Stimulated activated CD4-positive, alpha-beta T cell treated with anti-CD3 and anti-CD28 coated beads, Interleukin-15, amount 100 ng/mL, for 1 hour (primary cell): ENCODE measurements at places on chromosomes 5 and 9.

DNA sequence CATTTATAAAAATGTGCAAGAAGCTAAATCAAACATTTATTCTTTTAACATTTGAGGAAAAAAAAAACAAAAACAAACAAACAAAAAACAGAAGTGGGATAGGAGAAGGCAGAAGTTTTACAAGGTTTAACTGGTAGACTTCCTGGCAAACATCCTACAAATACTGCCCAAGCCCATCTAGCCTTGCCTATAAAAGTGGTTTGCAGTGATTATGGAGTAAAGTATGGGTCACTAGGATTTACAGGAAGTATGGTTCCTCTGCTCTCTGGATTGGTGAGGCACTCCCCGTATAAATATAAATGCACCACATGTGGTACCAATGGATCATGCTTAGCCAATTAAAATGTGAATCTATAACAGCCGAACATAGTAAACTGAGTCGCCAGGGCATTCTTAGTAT, 291.9 kb downstream of the EDIL3 start:
- DNase-seq, result no peak

DNA sequence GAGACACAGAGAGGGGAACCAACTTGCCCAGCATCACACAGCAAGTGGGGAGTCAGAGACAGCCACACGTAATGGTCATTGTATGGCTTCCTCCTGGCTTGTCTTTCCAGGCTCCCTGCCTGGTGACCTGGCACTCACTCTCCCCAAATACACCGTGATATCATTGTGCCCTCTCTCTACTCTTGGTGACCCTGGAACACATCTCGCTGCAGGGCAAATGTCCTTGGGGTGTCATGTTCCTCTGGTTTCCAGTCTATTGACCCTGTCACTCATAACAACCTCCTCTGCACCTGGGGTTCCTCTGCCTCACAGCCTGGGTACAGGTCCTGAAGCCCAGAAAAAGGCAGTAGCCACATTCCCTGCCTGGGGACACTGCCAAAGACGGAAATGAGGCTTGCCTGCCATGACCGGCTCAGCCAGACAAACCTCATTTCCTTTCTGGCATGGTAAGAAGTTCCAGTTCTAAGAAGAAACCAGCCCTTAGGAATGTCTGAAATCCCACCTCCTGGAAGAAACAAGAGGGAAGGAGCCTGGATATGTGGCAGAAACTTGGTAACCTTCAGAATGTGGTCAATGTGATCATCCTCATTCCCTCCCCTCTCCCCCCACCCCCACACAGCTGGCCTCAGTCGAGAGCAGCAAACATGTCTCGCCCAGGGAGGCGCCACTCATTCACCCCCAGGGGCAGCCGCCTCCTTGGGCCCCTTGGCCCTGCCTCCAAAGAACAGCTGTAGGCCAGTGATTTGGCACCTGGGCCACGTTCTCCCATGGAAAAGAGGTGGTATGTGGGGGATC, 30.6 kb upstream of the SMU1 start:
- no peak for DNase-seq

GRCh38 chr5:25694801-25695200, 1050.0 kb upstream of the CDH10 start:
- DNase-seq, result no peak

GRCh38 chr9:16386007-16386826, 484.3 kb downstream of the BNC2 start:
- DNase-seq, result no peak

DNA sequence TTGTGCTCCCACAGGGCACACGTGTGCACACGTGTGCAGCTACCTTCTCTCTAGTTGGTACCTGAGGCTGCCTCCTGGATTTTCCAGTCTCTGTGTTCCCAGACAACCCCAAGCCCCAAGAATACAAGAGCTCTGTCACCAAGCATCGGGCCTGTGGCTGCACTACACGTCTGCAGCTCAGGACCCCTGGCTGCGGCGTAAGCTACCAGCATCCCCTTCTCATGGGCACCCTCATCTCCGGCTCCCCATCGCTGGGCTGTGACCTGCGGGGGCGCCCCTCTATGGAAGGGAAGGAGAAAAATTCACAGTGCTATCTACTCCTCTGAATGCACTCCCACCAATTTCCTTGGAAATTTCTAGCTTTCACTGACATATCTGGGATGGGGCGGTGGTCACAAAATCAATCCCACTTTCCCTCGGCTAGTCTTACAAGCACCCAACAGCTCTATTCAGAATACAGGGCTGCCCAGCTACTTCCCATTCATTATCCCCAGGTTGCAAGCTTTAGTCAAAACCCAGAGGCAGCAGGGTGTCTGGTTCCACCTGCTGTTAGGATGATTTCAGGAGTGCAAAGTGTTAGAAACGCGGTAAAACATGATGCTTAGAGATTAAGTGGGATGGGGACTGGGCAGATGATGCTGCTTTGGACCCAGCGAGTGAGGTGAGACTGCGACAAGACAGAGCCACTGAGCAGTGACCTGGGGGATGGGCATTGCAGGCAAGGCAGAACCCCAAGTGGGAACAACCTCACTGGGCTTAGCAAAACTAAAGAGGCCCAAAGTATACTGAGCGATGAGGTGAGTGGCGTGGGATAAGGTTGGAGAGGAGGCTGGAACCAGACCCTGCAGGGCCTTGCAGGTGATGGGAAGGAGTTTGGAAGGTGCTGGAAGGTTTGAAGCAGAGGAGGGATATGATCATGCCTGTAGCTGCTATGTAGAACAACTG, 121.7 kb downstream of the KCNIP1 start:
- no peak for DNase-seq

- no peak for DNase-seq
Observed at GRCh38 chr5:130773813-130774212, 391.2 kb downstream of the HINT1 start.

GRCh38 chr5:218457-219291, 554 bp downstream of the SDHA start:
- no peak for DNase-seq

DNA sequence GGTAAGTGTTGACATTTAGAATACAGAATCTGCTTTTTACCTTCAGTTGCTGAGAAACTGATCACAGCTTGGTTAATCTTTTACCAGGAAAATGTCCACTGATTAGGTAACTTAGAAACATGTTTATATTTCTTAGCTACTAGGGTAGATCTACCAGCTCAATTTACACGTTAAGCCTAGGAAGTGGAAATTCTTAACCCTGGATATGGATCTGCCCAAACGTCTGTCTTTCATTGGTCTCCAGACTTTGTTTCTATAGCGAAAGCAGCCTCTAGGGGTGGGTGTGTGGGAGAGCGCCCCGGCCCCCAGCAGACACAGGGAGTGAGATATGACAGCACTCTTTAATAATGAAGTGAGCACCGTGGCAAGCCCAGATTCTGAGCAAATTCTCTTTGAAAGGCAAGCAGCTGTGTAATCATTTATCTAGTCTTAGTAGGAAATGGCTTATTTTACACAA, 141.6 kb upstream of the ZNF608 start:
- DNase-seq, result no peak

GRCh38 chr9:91908746-91909145, 41.3 kb downstream of the ROR2 start:
- no peak for DNase-seq

- DNase-seq, result no peak
Observed at GRCh38 chr9:123406691-123407216, 50.8 kb downstream of the CRB2 start.

- no peak for DNase-seq
Observed at GRCh38 chr5:39980056-39980455, 555.3 kb upstream of the DAB2 start.

DNA sequence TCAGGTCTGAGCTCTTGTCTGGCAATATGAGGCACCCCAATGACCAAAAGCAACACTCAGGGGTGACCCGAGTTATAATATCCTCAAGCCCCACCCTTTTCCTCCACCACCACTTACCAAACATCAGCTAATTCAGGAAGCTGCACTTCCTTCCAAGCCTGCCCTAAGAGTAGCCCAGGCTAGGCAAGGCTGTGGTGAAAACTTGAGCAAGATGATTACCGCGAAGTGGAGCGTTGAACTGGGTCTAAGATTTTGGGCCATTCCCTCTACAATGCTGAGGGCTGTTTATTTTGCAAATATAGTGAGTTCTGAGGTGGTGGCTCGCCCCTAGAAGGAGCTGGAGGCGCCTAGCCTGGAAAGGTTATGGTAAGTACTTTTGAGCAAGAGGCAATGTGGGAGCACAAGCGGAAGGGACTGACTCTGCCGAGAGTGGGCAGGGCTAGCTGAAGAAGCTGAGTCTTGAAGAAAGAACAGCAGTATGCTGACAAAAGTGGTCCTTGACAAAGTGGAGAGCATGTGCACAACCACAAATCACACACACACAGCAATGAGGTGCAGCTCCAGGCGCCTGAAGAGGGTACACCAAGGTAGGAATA, at the start of gene HK3:
Gene HK3, minus strand, starts transcription at position 51 of the 596 bp plus-strand sequence. CDS start 3,187 bp downstream, outside the sequence.
- no peak for DNase-seq

GRCh38 chr9:36980148-36980974, 53.7 kb downstream of the PAX5 start:
- no peak for DNase-seq

DNA sequence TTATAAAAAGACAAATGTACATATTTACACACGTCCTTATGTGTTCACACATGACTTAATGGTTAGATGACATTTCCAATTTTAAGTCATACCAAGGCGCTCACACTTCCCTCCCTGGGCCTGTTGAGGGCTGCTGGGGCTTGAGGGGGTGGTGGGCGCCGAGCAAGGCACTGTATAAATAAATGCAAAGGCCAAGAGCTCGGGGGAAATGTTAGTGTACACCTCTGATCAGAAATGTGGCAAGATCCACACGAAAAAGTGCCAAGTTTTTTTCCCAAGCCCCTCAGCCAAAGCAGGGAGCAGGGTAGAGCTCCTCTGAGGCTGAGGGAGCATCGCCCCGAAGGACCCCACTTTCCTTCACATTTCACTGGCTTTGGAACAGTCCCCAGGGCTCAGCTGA, 7.5 kb downstream of the IRF1 start:
- no peak for DNase-seq

- DNase-seq, result no peak
Observed at GRCh38 chr9:2704504-2704903, 12.8 kb upstream of the KCNV2 start.

GRCh38 chr9:81225596-81225995, 463.8 kb downstream of the TLE1 start:
- DNase-seq, result no peak

GRCh38 chr9:98700801-98701200, 7.9 kb downstream of the GABBR2 start:
- no peak for DNase-seq

GRCh38 chr5:56658972-56659371, 156.4 kb upstream of the MAP3K1 start:
- DNase-seq, result no peak
